ENCODE measurements at places on chromosomes 1 and 21.
A peak's percentile ranks its signal among the peaks of the same experiment; 100 is the strongest.

DNA sequence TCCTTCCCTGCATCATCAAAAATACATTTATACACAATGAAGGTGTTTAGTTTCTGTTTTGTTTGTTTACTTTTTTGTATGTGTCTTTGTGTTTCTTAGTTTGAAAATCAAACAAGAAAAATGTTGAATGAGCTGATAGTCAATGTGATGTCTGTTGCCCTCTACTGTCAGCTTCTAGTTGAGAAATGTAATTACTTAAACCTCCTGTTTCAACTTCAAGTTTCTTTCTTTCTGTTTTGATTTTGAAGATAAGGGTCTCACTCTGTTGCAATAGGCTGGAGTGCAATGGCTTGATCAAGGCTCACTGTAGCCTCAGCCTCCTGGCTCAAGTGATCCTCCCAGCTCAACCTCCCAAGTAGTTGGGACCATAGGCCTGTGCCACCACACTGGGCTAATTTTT is 37.5 kb downstream of the SPTA1 start:
- no peak overlapping the region for H3K4me3 ChIP-seq
- H3K4me1 ChIP-seq = peaks cover 6% of the 10 kb centered on the region
- no peaks in the 10 kb centered on the region for H3K36me3 ChIP-seq
- H3K27me3 ChIP-seq = peaks cover 21% of the 10 kb centered on the region
- DNase-seq = no peak

- no peak for DNase-seq
- no peaks in the 10 kb centered on the region for H3K36me3 ChIP-seq
- H3K27ac ChIP-seq = no peak overlapping the region
- H3K4me1 ChIP-seq = no peaks in the 10 kb centered on the region
- peaks cover 3% of the 10 kb centered on the region for H3K27me3 ChIP-seq
Measured at GRCh38 chr1:165259236-165259635, 97.3 kb downstream of the LMX1A start.

- DNase-seq = no peak
- no peak overlapping the region for H3K4me3 ChIP-seq
- no peaks in the 10 kb centered on the region for H3K27me3 ChIP-seq
- H3K4me1 ChIP-seq = no peaks in the 10 kb centered on the region
- H3K27ac ChIP-seq = no peak overlapping the region
Measured at GRCh38 chr1:45630429-45630828, 6.6 kb upstream of the CCDC17 start.

- H3K4me1 ChIP-seq = peaks cover 8% of the 10 kb centered on the region
- no peak overlapping the region for H3K27ac ChIP-seq
- H3K27me3 ChIP-seq = no peaks in the 10 kb centered on the region
- no peak overlapping the region for H3K4me3 ChIP-seq
- no peak for DNase-seq
Measured at GRCh38 chr1:55836086-55836485, 620.9 kb upstream of the USP24 start.

DNA sequence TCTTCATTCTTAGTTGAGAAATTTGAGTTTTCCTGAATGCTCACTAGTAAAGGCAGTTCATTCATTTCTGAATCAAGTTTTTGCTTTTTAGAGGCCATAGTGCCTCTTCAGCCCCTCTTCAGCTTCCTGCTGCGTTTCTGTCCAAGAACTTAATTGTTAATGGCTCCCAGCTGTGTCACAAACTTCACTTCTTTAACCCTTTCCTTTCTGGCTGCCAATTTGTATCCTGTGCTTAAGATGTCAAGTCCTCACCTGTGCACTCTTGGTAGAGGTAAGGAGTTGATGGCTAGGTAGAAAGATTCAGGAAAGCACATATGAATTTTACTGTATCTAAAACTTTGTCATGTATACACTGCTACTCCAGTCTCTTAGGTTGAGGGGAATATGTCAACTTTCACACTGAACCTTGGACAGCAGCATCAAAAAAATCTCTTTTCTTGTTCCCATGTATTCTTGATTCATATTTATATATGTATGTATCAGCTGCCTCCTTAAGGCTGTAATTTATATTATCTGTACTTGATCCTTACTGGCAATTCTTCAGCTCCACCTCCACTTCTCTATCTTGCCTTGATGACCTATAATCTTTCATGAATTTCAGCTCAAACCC is 612.8 kb downstream of the LMO4 start:
- DNase-seq = no peak
- H3K27ac ChIP-seq = no peak overlapping the region
- H3K4me3 ChIP-seq = no peak overlapping the region
- H3K4me1 ChIP-seq = no peaks in the 10 kb centered on the region

DNA sequence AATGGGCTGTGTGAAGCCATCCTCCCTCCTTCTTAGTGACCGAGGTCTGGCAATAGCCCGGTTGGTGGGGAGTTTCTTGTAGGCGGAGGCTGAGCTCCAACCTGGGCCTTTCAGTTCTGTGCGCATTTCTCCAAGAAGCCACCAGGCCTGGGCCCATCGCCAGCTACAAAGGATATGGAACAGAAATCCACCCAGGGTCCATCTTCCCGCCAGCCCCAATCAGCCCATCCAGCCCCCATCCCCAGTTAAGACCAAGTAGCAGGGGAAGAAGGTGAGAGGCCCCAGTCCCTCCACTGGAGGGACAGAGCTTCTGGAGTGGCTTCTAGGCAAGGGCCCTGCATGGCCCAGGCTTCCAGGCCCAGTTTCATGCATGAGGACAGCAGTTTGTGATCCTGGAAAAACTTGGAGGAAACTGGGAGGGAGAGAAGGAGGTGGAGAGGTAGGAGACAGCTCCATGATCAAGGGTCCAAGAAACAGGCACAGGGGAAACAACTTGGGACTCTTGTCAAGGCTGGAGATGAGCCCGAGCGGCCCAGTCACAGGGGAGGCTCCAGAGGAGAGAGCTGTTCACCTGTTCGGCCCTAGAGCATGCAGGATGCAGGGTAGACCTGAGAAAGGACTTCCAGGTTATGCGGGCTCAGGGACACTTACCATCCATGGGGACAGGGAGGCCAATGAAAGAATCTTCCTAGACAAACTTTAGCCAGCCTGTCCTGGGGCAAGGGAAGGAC is 261.2 kb downstream of the PTPRU start:
- no peaks in the 10 kb centered on the region for H3K36me3 ChIP-seq
- no peak for DNase-seq
- no peaks in the 10 kb centered on the region for H3K27me3 ChIP-seq
- H3K4me1 ChIP-seq = no peaks in the 10 kb centered on the region

DNA sequence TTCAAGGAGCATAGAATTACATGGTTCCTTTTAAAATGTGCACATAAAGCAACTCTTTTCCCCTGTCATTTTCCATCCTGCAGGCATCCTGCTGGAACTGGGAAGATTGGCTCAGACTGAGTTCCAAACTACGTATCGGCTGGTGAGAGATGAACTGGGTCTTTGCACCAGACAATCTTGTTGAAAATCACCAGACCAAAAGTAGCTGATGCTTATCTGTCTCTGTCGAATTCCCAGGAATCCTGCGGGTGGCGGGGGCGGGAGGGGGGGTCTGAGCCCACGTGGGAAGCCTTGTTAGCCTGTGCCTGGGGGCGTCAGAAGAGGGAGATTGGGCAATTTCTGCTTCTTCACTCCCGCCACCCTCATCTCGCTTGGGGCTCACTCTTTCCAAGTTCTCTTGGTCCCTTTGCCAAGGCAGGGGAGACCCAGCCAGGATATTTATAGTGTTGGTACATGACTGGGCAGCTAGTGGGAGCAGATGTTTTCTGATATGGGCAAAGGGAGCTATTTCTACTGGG is 90.1 kb upstream of the SLC25A33 start:
- H3K36me3 ChIP-seq = no peaks in the 10 kb centered on the region
- H3K4me1 ChIP-seq = peaks cover 14% of the 10 kb centered on the region
- H3K4me3 ChIP-seq = no peak overlapping the region
- H3K27me3 ChIP-seq = no peaks in the 10 kb centered on the region
- H3K27ac ChIP-seq = no peak overlapping the region

GRCh38 chr1:62209931-62210595 is 15.4 kb downstream of the L1TD1 start:
- no peaks in the 10 kb centered on the region for H3K4me1 ChIP-seq
- H3K27me3 ChIP-seq = no peaks in the 10 kb centered on the region
- H3K36me3 ChIP-seq = no peaks in the 10 kb centered on the region
- no peak overlapping the region for H3K4me3 ChIP-seq
- no peak overlapping the region for H3K27ac ChIP-seq

DNA sequence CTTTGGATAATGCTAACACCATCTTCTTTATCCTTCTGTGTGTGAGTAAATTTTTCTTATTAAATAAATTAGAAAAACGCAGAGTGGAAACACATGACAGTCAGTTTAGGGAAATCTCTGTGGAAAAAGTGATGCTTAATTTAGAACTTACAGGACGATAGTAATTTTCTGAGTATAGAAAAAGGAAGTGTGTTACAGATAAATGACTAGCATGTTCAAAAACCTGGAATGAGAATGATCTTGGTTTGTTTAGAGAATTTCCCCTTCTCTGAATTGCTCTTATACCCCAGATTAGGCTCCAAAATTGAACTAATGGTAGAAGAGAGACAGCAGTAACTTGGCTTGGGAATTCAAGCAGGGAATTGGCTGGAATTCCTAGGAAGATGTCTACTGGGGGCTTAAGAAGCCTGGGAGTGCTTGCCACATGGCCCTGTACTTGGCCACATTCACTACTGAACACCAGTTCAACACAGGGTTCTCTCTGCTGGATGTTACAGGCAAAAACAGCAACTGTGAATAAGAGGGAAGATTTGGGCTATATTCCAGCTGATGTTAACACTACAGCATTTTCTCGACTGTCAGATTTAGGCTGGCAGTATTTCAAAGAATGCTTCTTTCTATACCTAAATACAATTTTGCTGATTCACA is 1004.2 kb downstream of the TTLL7 start:
- H3K36me3 ChIP-seq = no peaks in the 10 kb centered on the region
- no peak overlapping the region for H3K27ac ChIP-seq
- no peaks in the 10 kb centered on the region for H3K4me1 ChIP-seq
- H3K27me3 ChIP-seq = no peaks in the 10 kb centered on the region
- H3K4me3 ChIP-seq = no peak overlapping the region

- H3K36me3 ChIP-seq = peaks cover 20% of the 10 kb centered on the region
- H3K4me3 ChIP-seq = peak overlapping the region; percentile 88
- H3K27me3 ChIP-seq = no peaks in the 10 kb centered on the region
- peak overlapping the region; percentile 91 for H3K27ac ChIP-seq
- DNase-seq = no peak
- peaks cover 21% of the 10 kb centered on the region for H3K4me1 ChIP-seq
Measured at GRCh38 chr1:58699011-58699762, 675 bp downstream of the MYSM1 start.

DNA sequence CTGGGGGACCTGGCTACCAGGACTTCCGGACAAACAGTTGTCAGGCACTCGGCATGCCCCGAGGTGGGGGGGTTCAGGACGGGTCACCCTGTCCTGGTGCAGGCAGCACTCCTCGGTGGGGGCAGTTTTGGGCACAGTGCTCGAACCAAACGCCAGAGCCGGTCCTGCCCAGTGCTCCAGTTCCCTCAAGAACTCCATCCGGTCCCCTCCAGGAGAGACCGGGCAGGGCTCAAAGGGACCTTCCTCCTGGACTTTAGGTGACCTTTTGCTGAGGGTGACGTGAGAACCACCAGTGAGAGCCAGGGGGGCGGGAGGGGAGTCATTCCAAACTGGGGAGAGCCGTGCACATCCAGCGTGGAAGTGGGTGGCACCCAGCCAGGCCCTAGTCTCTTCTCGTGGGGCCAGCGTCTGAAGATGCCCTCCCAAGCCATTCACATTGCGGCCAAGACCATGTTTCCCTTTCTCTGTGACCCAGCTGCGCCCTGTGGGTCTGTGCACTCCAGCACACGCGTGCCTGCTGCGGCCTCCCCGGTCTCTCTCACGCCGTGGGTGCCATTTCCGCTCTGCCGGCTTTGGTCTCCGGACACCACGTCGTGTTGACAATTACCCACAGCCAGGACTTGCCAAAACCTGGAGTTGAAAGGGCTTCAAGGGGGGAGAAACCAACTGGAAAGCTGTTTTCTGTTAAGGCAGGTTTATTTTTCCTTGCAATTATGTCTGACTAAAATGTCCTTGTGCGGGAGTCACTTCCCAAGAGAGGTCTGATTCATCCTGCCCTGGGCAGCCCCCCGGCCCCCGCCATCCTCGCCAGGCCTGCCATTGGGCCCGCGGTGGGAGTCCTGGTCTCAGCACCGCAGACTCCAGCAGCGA is 178.8 kb upstream of the ARHGEF16 start:
- no peaks in the 10 kb centered on the region for H3K36me3 ChIP-seq
- H3K27ac ChIP-seq = no peak overlapping the region
- H3K27me3 ChIP-seq = no peaks in the 10 kb centered on the region
- H3K4me1 ChIP-seq = no peaks in the 10 kb centered on the region
- no peak overlapping the region for H3K4me3 ChIP-seq

DNA sequence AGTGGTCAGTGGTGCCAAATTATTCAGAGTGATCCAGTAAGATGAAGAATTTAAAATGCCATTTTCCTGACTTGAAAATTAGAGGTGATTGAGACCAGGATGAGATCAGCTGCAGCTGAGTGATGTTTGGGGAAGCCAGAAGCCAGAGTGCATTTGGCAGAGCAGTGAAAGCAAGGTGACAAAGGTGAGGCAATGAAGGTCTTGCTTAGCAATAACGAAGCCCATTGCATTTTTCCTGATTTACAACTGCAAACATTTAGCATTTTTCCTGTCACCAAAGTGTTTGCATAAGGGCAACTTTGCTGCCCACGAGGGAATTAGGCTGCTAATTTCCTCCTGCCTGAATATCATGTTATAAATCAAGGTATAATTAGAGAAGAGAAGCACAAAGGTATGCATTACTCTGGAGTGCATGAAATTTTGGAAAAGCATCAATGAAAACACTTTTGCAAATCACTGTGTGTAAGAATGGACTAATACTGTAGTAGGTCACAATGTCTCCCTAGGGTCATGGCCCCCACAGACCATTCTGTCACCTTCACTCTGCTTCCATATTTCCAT is 188.2 kb upstream of the LYPLAL1 start:
- H3K4me3 ChIP-seq = no peak overlapping the region
- no peak overlapping the region for H3K27ac ChIP-seq
- H3K4me1 ChIP-seq = no peaks in the 10 kb centered on the region
- DNase-seq = no peak
- H3K27me3 ChIP-seq = no peaks in the 10 kb centered on the region
- no peaks in the 10 kb centered on the region for H3K36me3 ChIP-seq

DNA sequence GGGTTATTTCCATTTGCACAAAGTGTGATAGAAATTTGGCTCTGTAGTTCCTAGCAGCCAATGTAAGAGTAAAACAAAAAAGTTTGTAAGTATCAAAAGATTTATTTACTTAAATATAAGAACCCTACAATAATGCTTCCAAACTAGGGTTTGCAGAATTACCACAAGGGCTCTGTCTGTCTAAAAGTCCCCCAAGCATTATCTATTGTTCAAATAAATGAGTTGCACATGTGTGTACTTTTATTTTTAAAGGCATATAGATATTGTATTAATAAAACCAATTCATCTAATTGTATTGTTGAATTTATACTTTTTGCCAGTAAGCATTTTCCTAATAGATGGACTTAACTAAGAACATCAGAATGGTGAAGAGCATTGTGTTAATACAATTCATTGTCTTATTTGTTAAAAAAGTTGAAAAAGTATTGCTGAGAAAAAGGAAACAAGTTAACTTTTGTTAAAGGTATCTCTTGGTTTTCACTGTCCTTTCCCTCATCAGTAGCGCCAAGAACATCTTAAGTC is 863 bp upstream of the PTPRC start:
- no peaks in the 10 kb centered on the region for H3K36me3 ChIP-seq
- H3K27me3 ChIP-seq = no peaks in the 10 kb centered on the region
- no peak for DNase-seq
